ENCODE measurements at places on chromosomes 11 and 22. TPM values are rescaled to one million over a fixed set of nuclear protein-coding genes. Genes with fewer than 3 reads are reported as not detected.

The TMEM191B gene
- 0.66 TPM for total RNA-seq

The CARD16 gene
- not detected for total RNA-seq

The CAT gene
- not detected for total RNA-seq

The OR52J3 gene
- not detected for total RNA-seq

The SYT8 gene
- not detected for total RNA-seq

The PATE4 gene
- total RNA-seq: not detected

The DEFB131B gene
- total RNA-seq: not detected

The FADS2 gene
- total RNA-seq: 176 TPM

The SCGB1A1 gene
- total RNA-seq: not detected

DNA sequence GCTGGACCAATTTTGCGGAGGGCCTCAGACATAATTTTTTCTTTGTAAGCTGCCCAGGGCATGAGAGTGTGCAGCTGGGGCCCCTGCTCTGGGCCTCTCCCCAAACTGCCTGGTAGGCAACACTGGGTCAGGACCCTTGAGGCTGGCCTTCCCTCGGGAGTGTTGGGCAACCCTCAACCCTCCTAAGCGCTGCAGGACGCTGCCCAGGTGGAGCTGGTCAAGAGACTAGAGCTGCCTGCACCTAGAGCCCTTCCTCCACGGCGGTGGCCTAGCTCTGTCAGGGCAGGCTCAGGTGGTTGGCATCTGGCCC, 505 bp upstream of the TMEM132A start:
- no peak for DNase-seq

GRCh38 chr11:133801356-133801755, 44.0 kb downstream of the SPATA19 start:
- no peak for DNase-seq

- DNase-seq: no peak
These were observed 123.8 kb upstream of the FGF3 start for GRCh38 chr11:69943066-69943465.

GRCh38 chr11:113286509-113287497, 27.6 kb upstream of the TTC12 start:
- no peak for DNase-seq

GRCh38 chr11:115321605-115322289, 182.5 kb downstream of the CADM1 start:
- DNase-seq: no peak

DNA sequence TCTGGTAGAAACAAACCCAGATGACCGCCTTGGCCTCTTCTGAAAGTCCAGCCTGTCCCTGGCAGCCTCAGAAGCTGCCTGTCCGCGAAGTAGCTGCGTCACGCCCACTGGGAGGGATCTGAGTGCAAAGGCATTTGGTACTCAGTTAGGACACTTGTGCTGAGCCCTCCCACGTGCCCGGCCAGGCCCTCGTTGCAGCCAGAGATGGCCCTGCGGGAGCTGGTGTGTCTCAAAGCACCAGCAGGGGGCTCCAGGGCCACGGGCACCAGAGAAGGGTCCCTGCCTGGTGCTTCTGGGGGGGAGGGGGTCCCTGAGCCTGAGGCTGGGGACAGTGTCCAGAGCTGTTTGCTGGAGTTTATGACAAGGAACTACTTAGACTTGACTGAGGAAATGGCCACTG, 5.8 kb downstream of the SELENOO start:
- peak; percentile 95 for DNase-seq

GRCh38 chr11:60288531-60288930, 8.1 kb downstream of the MS4A4A start:
- DNase-seq: no peak

DNA sequence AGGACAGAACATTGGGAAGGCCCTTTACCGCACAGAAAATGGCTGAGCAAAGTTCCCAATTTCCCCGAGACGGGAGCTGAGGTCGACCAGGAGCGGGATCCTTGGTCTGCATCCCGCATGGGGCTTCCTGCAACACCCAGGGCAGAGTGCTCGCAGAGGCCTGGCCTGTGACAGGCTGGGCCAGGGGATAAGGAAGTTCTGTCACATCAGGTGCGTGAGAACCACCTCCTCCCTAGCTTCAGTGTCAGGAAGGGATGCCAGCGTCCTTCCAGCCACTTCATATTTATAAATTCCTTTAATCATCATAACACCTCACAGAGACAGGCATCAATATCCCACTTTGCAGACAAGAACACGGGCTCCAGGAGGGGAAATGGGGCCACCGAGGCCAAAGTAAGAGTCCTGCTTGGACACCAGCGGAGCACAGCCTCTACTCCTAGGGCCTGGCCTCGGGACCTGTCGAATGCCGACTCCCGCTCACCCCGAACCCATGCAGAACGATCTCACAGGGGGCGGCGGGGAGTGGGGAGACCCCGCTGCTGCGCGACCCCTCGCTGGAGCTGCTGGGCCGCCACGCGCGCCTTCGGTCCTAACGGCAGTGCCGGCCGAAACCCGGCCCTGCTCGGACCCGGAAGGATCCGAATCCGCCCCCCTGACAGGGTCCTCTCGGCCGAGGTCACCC, 532 bp downstream of the BET1L start:
- DNase-seq: peak; percentile 71

GRCh38 chr11:78451371-78452150, 33.9 kb upstream of the GAB2 start:
- no peak for DNase-seq

DNA sequence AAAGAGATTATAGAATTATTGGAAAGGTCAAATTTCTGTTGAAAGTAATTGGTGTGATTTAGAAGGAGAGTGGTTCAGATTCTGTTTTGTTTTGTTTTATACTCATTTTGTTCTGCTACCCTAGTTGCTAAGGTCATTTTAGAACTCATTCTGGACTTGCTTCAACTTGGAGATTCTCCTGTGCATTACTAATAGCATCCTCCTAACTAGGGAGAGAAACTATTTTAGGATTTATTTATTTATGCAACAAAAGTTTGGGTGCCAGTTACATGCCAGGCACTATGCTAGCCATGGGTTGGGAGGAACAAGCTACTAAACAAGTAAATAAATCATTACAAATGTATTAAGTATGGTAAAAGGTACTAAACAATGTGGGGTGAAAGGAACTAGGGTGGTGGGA, 84.0 kb downstream of the YAP1 start:
- no peak for DNase-seq

DNA sequence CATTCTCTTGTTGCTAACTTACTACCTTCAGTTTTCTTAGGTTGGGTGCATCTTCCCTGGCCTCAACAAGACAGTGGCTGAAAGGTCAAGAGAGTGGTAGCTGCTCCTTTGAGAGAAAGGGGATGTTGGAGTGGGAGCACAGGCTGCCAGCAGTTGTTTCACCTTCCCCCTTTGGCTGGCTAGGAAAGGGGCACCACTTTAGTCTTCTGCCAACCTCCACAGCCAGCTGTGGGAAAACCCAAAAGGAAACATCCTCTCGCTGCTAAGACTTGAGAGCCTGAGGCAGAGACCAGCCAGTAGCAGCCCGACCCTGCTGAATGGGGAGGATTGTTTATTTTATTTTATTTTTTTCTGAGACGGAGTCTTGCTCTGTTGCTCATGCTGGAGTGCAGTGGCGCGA, 34.4 kb downstream of the MARK2 start:
- DNase-seq: no peak

DNA sequence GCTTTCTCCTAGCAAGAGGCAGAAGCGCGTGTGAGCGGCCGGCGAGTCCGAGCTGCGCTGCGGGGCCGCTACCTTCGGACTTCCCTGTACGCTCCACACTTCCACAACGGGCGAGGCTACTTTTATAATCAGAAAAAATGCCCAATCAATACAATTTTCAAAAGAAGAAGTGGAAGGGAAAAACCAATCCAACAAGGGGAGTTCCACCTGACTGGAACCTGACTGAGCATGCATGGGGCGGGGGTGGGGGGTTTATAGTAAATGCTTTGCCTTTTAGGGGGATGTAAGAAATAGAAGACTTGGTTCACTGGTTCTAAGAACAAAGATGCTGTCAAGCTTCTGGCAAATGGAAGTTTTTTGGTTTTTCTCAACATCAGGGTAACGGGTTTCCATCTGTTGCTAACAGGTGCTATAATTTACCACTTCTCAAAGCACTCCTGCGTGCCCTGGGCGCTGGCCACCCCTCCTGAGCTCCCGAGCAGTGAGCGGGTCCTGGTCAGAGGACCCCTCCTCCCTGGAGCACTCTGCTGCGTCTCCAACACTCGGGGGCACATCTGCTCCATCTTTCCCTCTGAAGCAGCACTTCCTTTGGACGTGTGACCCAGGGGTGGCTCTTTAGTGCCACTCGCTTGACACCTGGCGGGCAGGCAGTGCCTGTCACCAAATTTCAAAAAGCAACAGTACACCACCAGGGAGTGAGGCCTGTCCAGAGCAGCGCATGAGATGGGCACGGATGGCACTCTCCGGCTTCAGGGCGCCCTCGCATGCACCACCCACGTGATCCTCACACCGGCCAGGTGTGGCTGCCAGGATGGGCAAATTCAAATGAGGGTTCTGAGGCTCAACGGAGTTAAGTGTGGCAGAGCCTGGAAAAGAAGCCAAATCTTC, 21.6 kb upstream of the BID start:
- DNase-seq: no peak

DNA sequence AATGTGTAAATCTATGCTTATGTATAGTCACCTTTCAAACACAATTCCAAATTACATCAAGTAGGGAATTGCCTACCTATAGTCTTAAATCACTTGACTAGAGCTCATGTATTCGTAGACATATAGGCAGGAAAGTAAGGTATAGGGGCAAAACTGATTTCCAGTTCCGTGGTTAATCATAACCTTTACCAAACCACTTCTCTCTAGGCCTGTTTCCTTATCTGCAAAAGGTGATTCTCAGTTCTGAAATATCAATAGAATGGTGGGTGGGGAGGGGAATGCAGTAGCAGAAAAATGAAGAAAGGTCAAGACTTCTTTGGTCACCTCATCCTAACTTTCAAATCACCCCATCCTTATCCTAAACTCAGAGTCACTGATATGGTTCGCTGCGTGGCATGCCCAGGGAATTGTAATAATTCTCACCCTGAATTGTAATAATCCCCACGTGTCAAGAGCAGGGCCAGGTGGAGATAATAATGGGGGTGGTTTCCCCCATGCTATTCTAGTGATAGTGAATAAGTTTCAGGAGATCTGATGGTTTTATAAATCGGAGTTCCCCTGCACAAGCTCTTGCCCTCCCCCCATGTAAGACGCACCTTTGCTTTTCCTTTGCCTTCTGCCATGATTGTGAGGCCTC, 1.9 kb upstream of the ANO5 start:
- no peak for DNase-seq

GRCh38 chr11:95444309-95445241, 213.6 kb upstream of the SESN3 start:
- DNase-seq: no peak

DNA sequence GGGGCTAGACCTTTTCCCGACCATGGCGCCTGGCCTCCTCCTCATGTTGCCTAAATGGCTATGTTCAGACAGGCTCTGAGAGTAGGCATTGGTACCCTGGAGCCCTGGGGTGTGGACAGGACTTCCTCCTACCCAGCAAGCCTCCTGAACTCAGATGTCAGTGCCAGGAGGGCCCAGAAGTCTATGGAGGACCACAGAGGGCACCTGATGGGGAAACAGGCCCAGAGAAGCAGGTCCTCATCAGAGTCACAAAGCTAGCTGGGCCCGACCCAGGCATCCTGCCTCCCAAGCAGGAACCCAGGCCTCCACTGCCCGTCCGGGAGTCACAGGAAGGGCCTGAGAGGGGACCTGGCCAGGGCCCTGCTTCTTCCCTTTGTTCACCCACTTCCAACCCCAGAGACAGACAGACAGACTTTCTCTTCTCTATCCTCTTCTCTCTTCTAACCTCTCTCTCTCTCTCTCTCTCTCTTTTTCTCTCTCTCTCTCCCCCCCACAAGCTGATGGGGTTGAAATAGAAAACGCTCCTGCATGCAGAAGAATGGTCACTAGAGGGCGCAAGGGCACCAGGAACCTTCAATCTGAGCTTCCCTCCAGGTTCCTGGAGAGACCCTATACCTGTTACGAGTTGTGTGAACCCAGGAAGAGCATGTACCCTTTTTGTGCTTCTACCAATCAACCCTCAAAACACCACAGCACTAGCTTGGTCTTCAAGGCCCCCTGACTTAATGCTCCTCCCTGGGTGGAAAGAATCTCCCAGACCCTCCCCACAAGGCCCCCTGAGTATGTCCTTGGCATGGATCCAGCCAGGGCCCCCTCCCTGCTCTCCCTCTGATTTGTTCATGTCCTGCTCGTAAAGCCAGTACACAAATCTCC, 27.1 kb downstream of the ARAP1 start:
- peak; percentile 93 for DNase-seq

DNA sequence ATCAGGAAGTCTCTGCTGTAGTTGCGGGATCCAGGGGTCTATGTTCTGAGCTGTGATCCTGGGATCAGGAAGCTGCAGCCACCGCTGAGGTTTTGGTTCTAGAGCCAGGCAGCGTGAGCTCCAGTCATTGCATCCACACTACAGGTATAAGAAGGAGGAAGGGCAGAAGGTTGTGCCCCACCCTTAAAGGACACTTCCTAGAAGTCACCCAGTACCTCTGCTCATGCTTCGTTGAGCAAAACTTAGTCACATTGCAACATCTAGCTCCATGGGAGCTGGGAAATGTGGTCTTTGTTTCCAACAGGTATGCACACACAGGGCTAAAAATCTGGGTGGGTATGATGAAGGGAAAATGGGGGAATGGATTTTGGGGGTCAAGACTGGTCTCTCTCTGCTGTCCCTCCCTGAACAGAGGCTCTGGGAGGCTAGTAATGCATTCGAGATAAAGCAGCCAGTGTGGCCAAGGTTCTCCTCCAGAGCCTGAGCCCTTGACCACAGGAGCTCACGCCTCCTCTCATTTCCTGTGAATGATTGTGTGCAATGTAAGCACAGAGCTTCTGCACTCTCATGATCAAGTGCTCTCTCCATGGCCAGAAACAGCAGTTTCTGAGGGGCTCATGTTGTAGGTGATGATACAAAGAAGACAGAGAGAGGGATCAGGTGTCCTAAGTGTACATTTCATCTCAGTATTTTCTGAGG, 86.8 kb upstream of the OR4B1 start:
- DNase-seq: no peak

DNA sequence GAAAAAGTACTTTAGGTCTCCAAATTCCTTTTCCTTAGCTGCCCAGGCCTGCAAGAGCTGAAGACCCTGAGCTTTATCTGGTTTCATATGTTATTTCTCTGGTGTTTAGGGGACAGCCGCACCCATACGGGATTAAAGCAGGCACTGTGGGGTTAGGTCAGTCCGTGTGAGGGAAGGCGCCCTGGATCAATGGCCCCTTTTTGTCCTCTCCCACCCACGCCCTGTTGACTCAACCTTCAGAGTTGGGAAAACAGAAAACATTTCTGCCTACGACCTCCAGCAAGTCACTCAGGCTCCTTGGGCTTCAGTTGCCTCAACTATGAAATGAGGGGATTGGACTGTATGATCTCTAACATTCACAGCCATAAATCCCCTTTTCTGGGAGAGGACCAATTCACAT, 55.2 kb upstream of the BARX2 start:
- DNase-seq: no peak

GRCh38 chr11:6717426-6717825, 34.3 kb upstream of the MRPL17 start:
- no peak for DNase-seq

- no peak for DNase-seq
These were observed 25.8 kb upstream of the KCNQ1OT1 start for GRCh38 chr11:2725368-2726300.
